Stimulated activated CD8-positive, alpha-beta memory T cell treated with anti-CD3 and anti-CD28 coated beads, Interleukin-7, amount 100 ng/mL, for 1 hour (primary cell): ENCODE measurements at places on chromosomes 12 and 14.

- DNase-seq: no peak
Observed at GRCh38 chr14:26929361-26929760, 331.5 kb upstream of the NOVA1 start.

- no peak for DNase-seq
Observed at GRCh38 chr12:70353780-70354660, 12.1 kb upstream of the KCNMB4 start.

DNA sequence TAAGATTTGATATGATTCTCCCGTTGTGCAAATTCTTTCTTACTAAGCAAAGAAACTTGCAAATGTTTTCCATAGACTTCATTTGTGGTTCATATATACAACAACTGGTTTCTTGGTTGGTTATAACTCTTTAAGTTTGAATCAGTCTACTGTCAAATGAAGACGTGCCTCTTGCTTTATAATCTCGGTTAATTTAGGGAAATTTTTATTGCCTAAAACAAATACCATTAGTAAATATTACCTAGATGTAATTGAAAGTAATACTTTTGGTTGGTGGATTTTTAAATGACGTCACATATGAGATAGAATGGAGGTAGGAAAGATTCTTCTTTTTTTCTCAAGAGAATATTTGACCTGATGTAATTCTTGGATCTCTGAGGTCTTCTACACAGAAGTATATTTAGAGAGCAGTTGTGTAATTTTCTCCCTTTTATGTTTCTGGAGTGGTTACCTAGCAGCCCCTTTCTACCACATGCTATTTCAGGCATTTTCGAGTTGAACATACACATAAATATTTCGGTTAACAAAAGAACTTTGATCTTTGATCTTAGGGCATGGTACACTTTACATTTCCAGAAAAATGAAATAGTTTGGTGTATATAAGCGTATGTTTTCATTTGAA lies 1.7 kb downstream of the ATF7IP start:
- DNase-seq: no peak

DNA sequence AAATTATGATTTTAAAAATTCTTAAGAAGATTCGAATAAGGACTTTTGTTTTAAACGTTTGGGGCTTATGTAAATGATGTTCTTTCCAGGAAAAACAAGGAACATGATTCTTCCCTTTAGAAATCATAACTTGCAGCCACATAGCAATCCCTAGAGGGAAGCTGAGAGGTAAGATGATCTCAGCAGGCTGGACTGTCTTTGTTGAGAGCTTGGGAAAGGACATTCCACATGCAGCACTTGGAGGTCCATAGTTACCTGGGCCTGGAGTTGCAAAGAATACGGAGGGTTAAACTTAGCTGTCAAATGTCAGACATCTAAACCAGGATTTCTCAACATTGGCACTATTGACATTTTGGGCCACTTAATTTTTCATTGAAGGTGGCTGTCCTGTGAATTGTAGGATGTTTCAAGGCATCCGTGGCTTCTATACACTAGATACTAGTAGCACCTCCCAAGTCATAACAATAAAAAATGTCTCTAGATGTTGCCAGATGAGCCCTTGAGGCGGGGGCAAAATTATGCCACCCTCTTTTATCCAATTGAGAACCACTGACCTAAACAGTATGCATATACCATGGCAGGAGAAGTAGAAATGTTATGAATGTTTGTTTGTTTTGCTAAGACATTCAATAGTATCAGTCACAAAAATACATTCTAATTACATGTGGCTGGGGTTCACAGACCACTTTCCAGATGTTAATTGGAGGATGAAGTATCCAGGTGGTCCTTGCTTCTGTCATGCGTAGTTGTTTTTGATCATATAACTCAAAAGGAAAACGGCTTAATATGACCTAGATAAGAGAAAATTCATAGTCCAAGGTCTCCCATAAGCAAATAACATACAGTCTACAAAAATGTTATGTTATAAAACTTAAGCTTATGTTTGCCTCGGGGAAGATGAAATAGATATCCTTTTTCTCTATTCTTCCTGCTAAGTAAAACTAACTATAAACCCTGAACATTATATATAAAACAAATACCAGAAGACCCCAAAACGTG lies 30.5 kb downstream of the TTC6 start:
- no peak for DNase-seq

- DNase-seq: no peak
Observed at GRCh38 chr12:120089105-120089504, 27.4 kb downstream of the RAB35 start.

- no peak for DNase-seq
Observed at GRCh38 chr12:113758165-113758924, 207.8 kb downstream of the RBM19 start.

DNA sequence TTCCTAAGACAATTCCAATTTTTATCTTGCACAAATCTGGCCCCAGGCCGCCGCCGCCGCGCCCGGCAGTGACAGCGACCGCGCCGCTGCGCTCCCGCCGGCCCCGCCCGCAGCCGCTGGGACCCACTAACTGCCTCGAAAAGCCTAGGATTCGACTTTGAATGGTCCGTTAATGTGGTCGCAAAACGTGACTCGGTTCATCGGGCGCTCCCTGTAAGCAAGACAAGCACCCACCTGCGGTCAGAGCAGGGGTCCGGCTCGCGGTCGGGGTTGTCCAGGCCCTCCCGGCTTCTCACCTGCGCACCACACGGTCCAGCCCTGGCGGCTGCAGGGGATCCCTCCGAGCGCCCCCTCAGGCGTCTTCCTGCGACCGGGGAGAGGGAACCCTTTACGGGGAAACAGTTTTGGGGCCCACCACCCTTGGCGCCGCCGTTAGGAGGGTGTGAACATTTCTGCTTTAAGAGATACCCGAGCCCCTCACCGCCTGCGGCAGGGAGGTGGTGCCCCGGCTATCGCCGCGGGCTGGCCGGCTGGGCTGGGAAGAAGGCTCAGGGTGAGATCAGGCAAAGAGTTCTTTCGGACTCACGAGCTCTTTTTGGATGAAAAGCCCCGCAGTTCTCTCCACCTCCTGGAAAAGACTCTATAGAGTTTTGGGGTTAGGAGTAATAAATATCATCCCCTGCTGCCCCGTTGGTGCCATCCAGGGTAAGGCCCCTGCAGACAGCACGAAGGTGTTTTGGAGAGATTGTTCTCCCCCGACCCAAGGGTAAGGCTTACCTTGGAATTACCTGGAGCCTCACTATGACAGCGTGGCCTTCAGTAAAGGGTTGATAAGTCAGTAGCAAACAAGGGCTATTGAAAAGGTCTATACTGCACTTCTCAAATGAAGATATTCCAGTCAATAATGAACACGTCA lies 13.6 kb upstream of the FOXJ2 start:
- no peak for DNase-seq

- DNase-seq: no peak
Observed at GRCh38 chr12:56728139-56728861, 3.2 kb upstream of the NACA start.

- no peak for DNase-seq
Observed at GRCh38 chr14:31271648-31272047, 64.1 kb upstream of the HECTD1 start.

DNA sequence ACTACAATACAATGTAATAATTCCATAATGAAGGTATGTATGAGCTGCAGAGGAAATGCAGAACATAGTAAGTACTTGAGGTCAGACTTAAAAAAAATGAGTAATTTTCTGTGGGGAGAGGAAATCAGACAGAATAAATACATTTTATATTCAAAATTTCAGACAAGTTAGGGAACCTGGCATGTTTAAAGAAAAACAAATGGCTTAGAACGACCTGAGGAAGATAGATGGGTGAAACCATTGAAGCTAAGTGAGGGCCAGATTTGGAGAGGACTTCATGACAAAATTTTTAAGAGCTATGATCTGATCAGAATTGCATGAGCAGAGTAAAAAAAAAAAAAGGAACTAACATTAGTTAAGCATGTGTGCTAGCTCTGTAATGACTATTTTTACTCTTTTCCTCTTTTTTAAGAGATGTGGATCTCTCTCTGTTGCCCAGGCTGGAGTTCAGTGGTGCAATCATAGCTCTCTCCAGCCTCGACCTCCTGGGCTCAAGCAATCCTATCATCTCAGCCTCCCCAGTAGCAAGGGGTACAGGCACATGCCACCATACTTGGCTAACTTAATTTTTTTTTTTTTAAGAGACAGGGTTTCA lies 157.6 kb upstream of the PDE3A start:
- DNase-seq: no peak

DNA sequence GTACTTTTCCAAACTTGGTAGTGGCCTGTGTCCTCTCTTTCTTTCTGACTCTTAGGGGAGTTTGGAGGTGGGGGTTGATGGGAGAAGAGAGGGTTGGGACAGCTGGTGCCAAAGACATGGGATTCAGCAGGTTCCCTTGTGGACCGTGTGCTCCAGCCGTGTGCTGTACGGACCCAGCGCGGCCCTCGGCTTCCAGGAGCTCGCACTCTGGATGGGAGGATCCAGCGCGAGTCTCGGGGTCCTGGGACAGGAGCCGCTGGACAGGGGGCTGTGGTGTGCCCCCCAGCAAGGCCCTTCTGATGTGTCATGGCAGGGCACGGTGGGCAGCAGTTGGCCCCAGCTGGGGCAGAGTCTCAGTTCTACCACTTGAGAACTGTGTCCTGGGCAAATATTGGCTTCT lies 45.0 kb upstream of the TSPAN9 start:
- no peak for DNase-seq

- DNase-seq: no peak
Observed at GRCh38 chr12:63150713-63151622, at the start of gene AVPR1A. AVPR1A (minus strand) TSS chr12:63151201; CDS start chr12:63150836, 365 bp downstream.

DNA sequence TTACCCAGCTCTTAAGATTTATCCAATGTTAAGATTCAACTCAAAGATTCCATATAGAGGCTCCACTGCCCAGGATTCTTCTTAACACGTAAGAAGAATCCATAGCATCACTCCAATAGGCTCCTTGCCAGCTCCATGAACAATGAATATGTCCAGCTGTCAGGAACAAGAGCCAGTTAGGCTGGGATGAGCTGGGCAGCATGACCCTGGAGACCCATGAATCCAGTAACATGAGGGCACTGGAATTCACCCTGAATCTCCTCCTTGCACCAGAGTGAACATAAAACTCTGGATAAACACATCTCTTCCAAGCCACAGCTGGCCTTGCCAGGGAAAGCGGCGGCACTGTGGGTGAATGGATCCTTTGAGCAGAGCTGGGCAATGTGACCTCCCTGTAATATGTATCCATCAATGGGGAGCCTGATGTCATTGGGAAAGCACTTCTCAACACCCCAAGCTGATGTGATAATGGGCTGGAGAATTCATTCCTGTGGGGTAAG lies 24.4 kb upstream of the TC2N start:
- DNase-seq: no peak

GRCh38 chr14:59787045-59787674 lies 83.4 kb downstream of the RTN1 start:
- DNase-seq: no peak

GRCh38 chr12:45338272-45338671 lies 122.4 kb downstream of the ANO6 start:
- DNase-seq: no peak

GRCh38 chr12:52123487-52124186 lies 44.1 kb downstream of the SMIM41 start:
- DNase-seq: no peak

DNA sequence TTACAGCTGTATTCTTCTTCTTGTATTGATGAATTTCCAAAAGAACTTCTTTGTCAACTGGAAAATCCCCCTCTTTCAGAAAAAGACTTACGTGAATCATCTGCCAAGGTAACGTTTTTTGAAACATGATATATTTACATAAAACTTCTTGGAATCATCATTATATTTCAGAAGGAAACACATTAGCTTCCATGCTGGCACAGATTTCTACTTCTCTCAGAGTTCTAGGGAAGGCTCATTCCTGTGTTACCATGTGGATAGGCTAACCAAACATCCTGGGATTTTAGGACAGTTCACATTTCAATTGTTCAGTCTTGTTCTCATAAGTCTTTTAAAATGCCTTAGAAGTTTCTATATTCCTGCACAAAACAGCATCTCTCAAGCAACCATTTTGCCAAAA lies 120.3 kb upstream of the NEDD1 start:
- no peak for DNase-seq

- DNase-seq: no peak
Observed at GRCh38 chr14:35808076-35808637, 938 bp downstream of the RALGAPA1 start.

DNA sequence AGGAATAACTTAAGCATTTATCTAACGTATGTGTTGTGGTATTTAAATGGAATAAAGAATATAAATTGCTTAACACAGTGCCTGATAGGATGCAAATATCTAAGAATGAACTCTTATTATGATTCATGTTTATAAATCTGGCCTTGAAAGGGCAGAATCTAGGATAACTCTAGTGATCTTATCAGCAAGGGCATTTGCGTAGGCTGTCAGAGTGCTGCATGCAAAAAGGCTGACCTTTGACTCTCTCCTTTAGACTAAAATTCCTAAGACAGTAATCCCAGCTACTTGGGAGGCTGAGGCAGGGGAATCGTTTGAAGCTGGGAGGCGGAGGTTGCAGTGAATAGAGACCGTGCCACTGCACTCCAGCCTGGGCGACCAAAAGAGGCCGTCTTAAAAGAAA lies 31.3 kb upstream of the ANP32D start:
- no peak for DNase-seq

GRCh38 chr12:105420659-105421240 lies 90.3 kb downstream of the C12orf75 start:
- peak; percentile 14 for DNase-seq

GRCh38 chr12:93003531-93004239 lies 74.6 kb upstream of the EEA1 start:
- no peak for DNase-seq

GRCh38 chr12:75990189-75990912 lies 41.2 kb downstream of the PHLDA1 start:
- DNase-seq: no peak

DNA sequence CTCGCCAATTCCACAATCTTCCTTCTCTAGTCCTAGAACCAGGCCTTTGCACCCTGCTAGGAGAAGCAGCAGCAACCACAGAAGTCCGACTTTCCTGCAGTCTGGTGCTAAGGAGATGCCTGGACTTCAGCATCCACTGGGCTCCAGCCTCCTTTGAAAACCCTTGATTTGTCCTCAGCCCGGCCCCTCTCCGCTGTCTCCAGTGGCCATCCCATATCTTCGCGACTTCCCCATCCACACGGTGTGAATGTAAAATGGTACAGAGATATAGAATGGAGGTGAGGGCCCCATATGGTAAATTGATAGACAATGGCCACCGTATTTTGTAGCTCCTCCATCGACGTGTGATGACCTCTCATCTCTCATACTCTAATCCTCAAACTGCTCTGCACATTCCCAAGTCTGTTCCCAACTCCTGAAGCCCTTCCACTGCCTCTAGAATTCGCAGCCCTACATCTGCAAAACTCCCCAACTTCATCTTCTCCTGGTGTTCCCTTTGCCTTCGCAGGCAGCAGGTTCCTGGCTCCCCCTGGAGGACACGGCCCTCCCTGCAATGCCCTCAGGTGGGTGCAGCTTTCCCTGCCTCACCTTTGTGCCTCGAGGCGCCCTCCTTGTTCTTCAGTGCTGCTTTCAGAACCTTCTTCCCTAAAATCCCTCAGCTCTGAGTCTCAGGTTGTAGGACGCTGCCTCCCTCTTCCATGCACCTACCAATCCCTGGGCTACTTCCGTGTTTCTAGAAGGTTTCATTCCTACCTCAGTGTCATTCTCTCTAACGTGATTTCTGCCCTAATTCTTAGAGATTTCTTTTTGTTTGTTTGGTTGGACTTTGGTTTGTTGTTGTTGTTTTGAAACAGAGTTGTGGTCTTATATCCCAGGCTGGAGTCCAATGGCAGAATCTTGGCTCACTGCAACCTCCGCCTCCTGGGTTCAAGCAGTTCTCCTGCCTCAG lies 36.7 kb downstream of the TMBIM6 start:
- DNase-seq: peak; percentile 49

- DNase-seq: no peak
Observed at GRCh38 chr12:51997136-51997535, 9.6 kb upstream of the TAMALIN start.
